ENCODE measurements at places on chromosomes 7 and 10. TPM values are rescaled to one million over a fixed set of nuclear protein-coding genes. Genes with fewer than 3 reads are reported as not detected.

Gene AKR1D1
- not detected for polyA plus RNA-seq

DNA sequence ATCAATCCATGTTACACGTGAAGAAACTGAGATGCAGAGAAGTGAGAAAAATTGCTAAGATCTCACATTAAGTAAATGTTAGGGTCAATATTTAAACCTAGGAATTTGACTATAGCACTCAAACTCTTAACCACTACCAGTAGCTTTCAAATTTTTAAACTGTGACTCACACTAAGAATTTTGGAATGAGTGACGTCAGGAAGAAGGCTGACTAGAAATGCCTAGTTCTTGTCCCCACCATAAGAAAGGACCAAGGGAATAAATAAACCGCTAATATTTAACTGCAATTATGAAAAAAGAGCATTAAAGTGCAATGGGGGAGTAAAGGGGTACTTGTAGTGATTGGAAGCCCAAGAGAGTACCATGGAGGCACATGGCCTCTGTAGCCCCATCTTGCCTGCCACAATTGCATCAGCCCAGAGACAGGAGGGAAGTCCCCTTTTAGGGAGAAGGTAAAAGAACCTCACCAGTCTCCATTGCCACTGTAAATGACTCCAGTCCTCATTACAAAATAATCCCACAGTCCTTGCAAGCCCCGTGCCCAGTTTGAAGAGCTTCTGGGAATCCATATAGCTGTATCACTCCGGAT, 3.5 kb upstream of the AKR1B1 start:
- peak; percentile 65 for DNase-seq

DNA sequence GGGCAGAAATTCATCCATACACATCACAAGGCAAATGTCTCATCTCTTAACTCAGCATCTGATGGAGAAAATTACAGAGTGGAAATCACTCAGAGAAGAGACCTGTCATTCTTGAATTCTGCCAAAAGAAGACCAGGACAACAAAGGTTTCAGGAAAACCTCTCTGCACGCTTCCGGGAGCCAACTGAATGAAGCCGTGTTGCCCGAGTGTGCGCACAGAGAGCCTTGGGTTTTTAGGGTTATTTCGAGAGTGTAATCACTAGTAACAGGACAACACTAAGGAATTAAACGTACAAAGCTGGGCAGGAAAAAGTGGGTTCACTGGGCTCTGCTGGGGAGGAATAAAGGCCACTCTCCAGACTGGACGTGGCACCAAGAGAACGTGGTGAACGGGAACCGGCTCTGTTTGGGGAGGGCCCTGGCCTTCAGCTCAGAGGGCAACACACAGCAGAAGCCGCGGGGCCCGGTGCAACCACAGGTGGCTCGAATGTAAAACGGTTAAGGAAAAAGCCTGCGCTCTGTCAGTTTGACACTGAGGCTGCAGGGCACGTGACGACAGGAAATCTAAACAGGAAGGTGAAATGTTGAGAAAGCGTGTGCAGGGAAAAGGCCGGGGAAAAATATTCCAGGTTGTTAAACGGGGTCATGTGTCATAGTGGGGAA, 331.5 kb downstream of the DNAJB6 start:
- no peak for DNase-seq

DNA sequence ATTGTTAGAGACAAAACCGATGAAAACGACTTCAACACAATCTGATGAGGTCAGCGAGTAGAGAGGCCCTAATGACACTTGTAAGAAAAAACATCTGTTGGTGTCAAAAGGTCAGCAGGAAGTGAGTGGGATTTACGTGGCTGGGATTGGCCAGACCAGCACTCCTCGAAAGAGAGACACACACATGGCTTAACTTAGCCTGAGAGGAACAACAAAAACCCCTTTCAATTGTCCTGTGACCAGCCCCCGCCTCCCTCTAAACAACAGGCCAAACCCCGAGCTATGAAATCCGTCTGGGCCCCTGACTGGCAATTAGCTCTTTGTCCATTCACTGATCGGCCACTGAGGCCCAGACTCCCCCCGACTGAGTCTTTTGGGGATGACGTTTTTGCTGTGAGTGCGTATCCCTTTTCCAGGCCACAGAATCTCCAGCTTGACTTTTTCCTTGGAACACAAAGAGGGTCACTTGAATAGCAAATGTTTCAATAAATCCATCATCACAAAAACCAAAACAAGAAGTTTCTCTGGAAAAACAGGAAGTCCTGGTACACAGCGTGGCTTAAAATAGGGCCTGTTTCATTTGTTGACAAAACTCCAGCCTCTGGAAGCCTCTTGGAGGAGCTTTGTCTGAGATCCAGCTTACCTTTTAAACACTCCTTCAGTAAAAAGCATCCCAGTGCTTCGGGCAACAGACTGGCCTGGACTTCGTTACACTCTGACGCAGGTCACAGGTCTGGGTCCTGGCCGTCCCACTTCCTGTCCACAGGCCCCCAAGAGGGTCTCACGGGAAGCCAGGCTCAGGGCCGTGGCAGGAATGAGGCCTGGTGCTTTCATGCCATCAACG, 103.0 kb downstream of the CTBP2 start:
- no peak for DNase-seq

GRCh38 chr10:106440767-106441166, 723.7 kb downstream of the SORCS1 start:
- peak; percentile 99 for DNase-seq

Gene RBP3
- not detected for polyA plus RNA-seq

DNA sequence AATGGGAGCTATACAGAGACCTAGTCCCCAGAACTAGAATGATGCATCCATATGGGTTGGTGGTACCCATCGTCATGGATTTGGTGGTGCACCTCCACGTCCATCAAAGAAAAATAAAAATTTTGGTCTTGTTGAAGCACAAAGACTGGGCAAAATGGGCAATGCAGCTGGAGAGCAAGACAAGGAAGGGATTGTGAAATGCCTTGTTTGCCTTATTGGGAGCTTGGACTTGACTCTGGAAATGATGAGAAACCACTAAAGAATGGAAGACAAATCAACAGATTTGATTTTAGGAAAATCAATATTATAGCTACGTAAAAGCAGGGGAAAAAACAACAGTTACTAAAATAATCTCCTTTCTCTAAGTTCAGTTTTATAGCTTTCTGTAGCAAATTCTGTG, 150.9 kb downstream of the CPED1 start:
- DNase-seq: no peak

DNA sequence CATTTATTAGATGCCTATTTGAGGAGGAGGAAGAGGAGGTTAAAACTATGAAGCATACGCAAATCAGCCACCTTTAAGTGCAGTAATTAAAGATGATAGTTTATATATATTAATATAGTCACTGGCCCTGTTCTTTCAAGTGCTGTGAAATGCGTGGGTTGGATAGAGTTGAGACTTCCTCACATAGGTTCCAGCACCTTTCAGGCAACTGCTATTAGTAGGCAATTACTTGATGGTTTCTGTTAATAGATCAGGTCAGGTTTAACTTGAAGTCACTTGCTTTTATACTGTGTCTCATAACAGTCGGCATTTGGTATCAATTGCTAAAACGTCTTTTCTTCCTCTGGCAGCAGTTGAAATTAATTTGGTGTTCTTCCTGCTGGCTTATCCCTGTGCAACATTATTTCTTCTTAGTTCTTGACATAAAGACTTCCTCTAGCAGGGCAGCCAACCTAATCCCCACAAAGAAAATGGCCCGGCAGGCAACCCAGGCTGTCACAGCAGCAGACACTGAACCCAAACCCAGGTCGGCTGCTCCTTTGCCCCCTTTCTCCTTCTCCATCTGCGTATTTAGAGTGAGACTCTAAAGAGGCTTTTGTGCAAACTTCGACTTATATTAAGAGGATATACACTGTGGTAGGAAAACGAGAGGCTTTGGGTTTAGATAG, 35.3 kb upstream of the BET1 start:
- no peak for DNase-seq

- DNase-seq: no peak
These were observed 451.3 kb downstream of the GPAM start for GRCh38 chr10:111732166-111732785.

Gene COL17A1
- 1,615 TPM for polyA plus RNA-seq

- DNase-seq: peak; percentile 13
These were observed 41.4 kb downstream of the COL1A2 start for GRCh38 chr7:94436018-94436604.

GRCh38 chr7:44259547-44260457, 59.0 kb downstream of the YKT6 start:
- DNase-seq: peak; percentile 84

Gene CTNNA3
- polyA plus RNA-seq: not detected

GRCh38 chr10:96706331-96706853, 13.9 kb downstream of the PIK3AP1 start:
- no peak for DNase-seq

Gene SPDYE3
- polyA plus RNA-seq: not detected

- no peak for DNase-seq
These were observed 48.0 kb downstream of the CAMK1D start for GRCh38 chr10:12397147-12397896.

DNA sequence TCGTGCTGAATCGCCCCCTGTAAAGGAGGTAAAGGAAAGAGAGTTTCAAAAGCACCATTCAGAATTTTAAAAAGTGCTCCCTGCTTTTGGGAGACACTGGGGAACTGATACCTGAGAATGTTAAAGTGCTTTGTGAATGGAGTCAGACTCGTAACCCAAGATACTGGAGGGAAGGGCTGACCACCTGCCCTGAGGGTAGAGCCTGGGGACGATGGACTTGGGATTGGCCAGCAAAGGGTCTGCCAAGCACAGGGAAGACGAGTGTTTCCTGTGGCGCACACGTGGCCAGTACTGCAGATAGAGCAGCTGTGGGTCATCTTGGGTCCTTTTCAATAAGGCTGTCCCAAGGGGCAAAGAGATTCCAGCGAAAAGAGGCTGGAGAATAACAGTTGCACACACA, 1284.1 kb upstream of the AUTS2 start:
- DNase-seq: no peak

DNA sequence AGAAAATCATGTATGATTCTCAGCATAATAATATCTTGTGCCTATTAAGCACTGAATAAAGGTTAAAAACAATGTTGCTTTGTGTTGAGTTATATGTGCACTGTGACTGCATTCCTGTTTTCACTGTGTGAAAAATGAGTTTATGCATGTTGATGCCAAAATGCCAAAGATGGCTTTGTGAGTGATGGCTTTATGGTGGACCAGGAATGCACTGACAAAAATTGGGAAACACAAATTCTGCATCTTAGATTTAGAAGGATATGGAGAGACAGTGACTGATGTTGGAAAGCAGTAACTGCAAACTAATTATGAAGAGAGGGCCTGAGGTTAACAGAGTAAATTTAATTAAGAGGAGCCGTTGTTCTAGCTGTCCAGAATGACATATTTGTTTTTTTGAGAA, 440.4 kb downstream of the KIF20B start:
- no peak for DNase-seq
